Stimulated activated CD4-positive, alpha-beta T cell treated with anti-CD3 and anti-CD28 coated beads, Interleukin-1b, Interleukin-23, amount 100 ng/mL, for 1 hour (primary cell): ENCODE measurements at places on chromosomes 1 and 21.

- no peak for DNase-seq
Measured at GRCh38 chr21:29403922-29404538, 105.3 kb downstream of the BACH1 start.

GRCh38 chr1:37438037-37438868 lies 36.1 kb upstream of the ZC3H12A start:
- DNase-seq, result no peak

GRCh38 chr1:13725714-13726175 lies 25.8 kb downstream of the PRDM2 start:
- DNase-seq, result no peak

DNA sequence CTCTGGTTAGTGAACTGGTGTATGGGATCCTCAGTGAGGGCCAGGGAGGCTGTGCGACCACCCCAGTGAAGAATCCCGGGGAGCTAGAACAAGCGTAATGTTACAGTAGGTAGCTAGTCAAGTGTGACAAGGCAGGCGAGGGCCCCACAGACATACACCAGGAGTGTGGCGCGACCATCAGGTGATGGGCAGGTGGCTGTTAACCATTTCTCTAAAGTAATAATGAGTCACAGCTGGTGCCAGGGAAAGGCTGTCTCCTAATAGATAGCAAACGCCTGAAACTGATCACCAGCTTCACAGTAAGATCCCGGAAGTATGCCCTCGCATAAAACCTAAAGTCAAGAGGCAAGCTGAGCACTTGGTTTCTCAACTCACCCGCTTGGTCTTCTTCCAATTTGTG lies 40.5 kb upstream of the TARBP1 start:
- DNase-seq, result no peak

GRCh38 chr1:54885237-54885679 lies 1.7 kb downstream of the DHCR24 start:
- DNase-seq, result no peak

- DNase-seq, result no peak
Measured at GRCh38 chr1:169779970-169780369, 14.7 kb downstream of the METTL18 start.

- no peak for DNase-seq
Measured at GRCh38 chr1:231919239-231919885, 292.8 kb downstream of the DISC1 start.

- DNase-seq, result no peak
Measured at GRCh38 chr21:34524646-34525601, 12.9 kb upstream of the KCNE1 start.

DNA sequence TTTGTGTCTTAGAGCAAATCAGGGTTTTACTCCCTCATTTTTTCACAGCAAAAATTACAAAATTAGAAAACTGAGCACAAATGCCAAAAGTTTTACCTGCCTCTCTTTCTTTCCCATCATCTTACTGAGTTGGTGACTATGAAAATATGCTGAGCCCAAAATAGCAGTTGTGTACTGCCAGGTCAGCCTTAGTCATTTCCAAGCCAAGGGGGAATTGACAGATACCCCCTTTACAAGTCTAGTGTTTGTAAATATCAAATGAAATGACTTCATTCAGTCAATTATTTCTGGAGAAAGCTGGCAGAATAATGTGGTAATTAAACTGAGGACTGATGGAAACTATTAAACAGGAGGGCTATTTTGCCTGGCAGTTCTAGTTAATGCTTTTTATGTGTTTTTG lies 11.4 kb upstream of the GORAB start:
- DNase-seq, result no peak

- DNase-seq, result no peak
Measured at GRCh38 chr1:10429868-10430215, 391 bp upstream of the CENPS start.

DNA sequence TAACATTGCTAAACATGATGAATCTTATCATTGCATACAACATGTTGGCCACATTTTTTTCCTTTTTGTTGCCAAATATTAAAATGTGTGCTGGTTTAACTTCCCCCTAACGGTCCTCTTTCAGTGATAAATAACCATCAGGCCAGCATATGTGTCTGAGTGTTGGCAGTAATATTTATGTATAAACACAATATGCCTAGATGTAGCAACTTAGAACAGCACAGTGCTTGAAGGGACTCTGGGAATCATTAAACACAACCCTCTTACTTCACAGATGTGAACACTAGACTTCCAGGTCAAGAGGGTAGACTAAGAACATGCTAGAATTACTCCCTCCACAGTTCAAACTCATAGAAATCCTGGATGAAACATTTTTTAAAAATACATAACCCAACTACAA lies 581.8 kb downstream of the PLPP3 start:
- DNase-seq, result no peak

- no peak for DNase-seq
Measured at GRCh38 chr1:162056043-162056442, 13.4 kb upstream of the NOS1AP start.

- no peak for DNase-seq
Measured at GRCh38 chr1:247111700-247112478, 7.7 kb upstream of the ZNF669 start.

DNA sequence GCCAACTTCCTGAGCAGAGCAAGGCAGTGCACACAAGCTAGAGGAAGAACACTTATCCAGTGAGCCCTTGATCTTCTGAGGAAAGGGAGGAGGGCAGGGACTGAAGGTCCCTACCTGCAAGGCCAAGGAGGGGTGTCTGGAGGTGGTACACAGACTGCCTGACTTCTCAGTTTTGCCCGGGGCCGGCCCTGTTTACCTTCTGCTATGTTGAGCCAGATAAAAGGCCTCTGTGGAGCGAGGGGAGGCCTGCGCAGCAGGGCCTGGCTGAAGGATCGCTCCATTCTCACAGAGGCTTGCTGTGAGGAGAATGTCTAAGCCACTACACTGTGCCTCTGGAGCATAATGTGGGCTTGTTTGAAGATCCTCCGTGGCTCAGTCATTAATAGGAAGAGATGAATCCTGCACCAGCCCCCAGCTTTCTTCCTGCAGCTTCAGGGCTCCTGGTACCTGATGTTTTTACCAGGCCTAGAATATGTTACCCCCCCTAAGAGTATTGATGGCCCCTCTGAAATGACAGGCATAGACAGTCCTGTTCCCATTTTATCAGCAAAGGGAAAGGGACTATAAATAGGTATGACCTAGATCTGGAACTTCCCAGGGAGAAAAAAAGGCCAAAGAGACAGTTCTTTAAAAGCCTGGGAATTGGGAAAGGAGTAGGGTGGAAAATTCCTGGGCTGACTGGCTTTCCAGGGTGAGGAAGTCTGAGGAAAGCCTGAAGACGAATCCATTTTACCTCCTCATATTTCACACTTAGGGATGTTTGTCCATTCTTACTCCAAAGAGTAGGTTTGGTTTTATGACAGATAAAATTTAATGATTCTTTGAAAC lies 4.7 kb downstream of the POGK start:
- DNase-seq, result no peak

DNA sequence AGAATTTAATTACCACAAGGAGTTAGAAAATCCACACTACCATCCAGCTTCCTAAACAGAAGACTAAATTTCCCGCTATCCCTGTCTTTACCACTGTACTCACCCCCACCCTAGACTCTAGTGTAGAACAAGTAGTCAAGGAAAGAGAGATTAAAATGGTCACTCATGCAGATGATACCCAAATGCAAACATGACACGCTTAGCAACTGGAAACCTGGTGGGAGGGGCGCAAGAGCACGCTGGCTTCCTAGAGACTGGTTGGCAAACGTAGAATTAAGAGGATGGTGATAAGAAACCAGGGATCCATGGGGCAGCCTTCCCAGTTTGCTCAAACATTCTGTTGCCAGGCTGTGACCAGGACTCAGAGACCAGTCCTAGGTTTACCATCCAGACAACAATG lies 9.9 kb upstream of the LDLRAD1 start:
- DNase-seq, result no peak

DNA sequence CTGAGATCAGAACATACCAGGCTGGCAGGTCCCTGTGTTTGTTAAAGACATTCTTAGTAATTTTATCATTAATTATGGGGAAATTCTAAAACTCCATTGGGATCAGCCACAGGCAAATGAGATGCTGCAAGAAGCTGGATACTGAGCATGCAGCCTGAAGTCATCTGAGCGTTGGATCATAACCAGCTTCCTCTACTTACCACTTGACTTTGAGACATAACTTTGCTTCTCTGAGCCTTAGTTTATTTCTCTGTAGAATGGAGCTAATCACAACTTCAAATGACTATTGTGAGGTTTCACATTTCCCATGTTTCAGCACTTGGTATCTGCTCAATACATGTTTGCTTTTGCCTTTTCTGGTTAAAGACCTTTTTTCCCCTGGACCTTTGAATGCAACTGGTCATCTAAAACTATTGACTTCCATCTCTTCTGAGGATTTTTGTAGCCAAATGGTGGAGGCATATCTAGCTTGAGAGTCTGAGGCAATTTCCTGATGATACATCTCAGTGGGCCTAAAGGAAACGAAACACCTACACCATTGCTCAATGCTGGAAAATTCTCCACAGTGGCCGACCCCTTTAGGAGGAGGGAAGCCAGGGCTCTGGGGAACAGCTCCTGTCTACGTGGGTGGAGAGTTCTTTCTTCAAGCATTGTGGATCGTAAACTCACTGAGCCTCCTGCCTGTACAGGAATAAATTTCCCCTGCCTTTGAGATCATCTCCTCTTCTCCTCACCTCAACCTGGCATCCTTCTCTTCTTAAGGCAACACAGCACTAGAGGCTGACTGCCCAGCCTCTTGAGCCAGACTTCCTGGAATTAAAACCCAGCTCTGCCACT lies 109.1 kb upstream of the HOOK1 start:
- no peak for DNase-seq

GRCh38 chr1:78401148-78401547 lies 89.6 kb upstream of the PTGFR start:
- DNase-seq, result no peak

DNA sequence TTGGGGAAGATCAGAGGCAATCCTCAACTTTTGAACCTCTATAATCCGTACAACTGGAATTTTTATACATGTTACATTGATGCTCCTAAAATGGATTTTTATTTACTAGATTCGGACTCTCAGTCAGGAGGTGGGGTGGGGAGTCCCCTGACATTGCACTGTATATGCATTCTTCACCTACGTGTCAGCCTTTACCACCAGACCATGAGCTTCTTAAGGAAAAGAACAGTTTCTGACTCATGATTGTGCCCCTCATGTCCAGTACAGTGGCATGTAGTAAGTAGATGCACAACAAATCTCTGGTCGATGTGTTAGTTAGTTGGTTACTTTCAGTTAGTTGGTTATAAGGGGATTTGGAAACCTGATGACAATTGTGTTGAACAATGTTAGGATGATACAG lies 15.4 kb downstream of the LPAR3 start:
- no peak for DNase-seq

GRCh38 chr1:22806584-22806983 lies 95.9 kb downstream of the EPHB2 start:
- DNase-seq, result no peak

DNA sequence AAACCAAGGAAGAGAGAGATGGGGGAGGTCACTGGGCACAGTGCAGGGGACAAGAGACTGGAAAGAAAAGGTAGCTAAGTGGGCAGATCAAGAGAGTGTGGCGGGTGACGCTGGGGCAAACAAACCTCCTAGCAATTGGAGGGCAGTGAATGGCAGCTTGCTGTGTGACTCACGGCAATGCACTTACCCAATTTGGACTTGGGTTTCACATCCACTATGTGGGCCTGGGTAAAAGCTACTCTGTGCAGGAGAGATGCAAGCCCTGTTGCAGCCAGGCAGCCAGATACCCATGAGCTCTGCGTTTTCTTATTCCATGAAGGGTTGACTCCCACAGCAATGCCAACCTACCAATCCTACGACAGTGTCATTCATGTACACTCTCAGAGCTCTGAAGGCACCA lies 9.5 kb downstream of the PLXNA2 start:
- no peak for DNase-seq

GRCh38 chr1:5975133-5975880 lies 16.9 kb downstream of the NPHP4 start:
- no peak for DNase-seq

DNA sequence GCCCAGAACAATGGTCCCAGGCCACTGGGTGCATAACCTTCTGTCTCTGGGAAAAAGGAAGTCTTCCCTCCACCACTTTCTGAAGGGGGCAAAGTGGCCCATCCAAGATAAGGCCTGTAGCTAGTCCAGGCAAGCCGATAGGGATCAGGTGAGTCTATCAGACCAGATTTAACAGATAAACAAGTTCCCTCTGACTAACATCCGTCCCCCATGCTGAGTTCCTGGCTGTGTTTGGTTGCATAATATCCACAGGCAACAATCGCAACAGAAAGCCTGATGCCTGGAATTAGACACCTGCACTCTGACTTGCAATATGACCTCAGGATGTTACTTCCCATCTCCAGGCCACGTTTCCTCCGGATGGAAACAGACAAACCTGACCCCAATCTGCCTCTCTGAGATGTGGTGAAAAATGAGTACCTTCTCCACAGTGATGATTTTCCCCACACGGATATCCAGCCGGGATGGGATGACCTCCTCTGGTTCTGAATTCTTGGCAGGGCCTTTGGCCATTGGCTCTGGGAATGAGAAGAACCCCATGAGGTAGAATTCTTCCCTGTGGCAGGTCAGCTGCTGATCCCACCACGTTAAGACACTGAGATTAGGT lies 36.4 kb downstream of the YARS1 start:
- no peak for DNase-seq

- no peak for DNase-seq
Measured at GRCh38 chr1:12085643-12086260, 22.6 kb downstream of the TNFRSF8 start.

GRCh38 chr1:230342699-230343098 lies 83.4 kb downstream of the PGBD5 start:
- DNase-seq, result no peak

- no peak for DNase-seq
Measured at GRCh38 chr1:174990382-174990999, 9.3 kb upstream of the CACYBP start.

DNA sequence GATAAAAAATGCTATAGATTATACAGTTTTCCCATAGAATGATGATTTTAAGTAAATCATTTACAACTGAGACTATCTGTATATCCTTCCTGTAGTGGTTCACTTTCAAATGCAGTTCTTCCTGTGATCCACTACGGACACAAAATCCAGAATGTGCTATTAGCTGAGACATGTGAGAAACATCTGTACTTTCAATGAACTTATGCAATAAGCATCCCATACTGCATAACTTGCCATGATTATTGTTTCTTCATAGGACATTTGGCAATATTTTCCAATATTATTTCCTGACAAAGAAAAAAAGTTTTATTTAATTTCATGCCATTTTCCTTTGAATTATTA lies 83.5 kb upstream of the PRDX6 start:
- DNase-seq, result no peak

GRCh38 chr21:42746240-42746592 lies 92.8 kb downstream of the PDE9A start:
- DNase-seq, result no peak

- no peak for DNase-seq
Measured at GRCh38 chr1:30971496-30971895, 62.9 kb upstream of the SDC3 start.
